ENCODE measurements at places on chromosomes 5 and 9.

- DNase-seq, result no peak
Observed at GRCh38 chr9:28410411-28410810, 837.1 kb upstream of the C9orf72 start.

DNA sequence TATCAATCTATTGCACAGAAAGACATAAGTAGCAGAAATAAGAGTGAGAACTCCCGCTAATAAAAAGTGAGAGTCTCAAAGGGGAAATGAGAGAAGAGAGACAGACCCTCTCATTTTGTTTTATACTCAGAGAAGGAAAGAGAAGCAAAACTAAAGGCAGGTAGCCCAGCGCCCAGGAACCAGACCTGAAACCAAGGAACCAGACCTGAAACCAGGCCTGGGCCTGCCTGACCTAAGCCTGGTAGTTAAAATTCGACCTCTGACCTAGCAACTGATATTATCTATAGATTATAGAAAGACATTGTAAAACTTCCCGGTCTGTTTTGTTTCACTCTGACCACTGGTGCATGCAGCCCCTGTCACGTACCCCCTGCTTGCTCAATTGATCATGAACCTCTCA, 134.5 kb upstream of the SEMA6A start:
- no peak for DNase-seq

GRCh38 chr5:32720300-32720699, 9.2 kb downstream of the NPR3 start:
- no peak for DNase-seq

- DNase-seq, result no peak
Observed at GRCh38 chr5:9343146-9343850, 202.6 kb downstream of the SEMA5A start.
